ENCODE measurements at places on chromosomes 3 and 15.

DNA sequence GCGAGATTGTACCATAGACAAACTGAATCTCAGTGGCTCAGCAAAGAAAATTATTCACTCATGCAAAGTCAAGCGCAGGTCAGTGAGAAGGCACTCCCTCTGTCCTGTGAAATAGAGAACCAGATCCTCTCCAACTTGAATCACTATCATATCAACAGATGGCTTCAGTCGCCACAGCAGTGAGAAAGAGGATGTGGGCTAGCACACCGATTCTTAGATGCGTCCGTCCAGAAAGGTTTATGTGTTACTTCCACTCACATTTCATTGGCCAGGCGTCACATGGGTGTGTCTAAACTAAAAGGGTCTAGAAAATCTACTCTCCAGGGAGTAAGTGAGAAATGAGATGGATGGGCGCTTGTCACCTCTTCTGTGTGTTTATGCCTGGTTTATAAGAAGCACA is 141.6 kb upstream of the KBTBD8 start:
- no peak for DNase-seq

DNA sequence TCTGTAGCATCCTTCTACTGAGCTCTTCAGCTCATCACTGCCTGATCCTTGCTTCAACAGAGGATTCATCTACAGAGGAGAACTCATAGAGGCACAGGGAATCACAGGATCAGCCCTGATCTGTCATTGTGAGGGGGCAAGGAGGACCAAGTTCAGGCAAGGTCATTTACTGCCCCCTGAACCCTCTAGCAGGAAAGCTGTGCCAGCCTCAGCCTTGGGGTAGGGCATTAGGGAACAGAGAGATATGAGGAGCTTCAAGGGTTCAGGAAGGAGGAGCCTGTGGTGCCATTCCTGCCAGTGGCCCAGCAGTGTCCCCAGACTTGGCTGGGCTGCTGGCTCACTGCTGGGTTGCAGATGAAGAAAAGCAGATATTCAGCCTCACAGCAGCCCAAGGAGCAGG is 8.2 kb downstream of the CHST14 start:
- no peak for DNase-seq

DNA sequence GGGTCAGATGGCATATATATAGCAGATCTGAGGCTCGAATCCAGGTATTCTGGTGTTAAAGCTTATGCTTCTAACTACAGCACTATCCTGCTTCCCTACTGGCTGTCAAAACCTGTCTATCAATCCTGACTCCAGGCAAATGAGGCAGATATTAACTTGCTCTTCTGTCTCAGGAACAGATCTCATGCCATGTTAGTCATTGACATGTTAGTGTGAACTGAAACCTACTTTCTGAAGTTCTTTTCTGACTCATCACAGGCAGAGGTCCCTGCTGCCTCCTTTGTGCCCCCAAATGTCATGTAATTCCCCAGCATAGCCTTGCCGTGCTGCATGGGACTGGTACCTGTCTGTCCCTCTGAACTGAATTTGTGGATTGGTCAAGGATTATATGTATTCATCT is 125.0 kb upstream of the SMAD3 start:
- DNase-seq: no peak

GRCh38 chr3:19961960-19962359 is 15.1 kb downstream of the RAB5A start:
- no peak for DNase-seq

DNA sequence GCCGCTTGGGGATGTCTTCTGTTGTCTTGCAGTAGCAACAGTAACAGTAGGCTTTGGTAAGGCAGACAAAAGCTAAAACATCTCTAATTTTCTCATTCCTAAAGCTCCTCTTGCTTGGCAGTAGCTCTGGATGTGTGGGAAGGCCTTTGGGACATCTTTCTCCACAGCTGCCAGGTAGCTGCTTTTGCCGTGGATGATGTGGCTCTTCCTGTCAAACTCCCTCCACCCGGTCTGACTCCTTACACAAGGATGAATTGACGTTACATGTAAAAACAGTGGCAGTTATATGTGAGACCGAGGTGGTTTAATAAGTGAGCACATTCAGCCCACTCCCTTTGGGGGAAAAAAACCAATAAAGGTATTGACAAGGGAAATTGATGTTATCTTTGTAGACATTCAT is 309.1 kb downstream of the TUSC7 start:
- DNase-seq: no peak

DNA sequence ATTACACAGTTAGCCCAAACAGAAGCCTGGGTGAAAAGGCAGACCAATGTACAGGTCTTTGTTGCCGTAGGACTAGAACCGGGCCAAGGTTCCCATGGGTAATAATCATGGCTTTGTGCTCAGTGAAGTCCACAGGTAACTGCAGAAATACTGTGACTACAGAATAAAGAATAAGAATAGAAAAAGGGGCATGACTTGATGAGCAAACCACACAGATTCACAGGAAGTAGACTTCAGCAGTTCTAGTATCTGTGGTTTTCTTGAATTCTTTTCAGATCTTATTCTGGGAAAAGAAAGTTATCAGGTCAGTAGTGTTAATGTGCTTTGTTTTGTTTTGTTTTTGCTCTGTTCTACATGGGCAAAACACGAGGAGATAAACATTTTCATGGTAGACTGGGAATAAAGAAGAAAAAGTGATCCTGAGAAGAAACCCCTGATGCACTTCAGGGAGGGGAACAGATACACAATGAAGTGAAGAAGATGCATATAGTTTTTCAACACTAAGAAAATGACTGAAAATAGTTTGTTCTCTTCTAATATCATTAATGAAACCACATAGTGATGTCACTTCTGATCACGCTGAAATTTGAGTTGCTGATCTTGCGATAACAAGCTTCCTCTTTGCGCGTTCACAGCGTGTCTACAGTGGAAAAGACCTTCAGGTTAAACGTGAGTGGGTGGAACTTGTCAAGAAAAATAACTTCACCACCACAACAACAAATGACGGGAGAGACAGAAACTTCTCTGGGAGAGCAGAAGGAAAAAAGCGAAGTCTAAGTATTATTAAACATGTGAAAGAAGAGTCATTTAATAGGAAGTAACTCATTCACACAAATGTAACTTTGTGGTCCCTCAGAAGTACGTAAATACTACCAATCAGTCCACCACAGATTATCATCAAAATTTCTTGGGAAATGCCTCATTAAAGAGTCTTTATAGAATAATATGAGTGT is 315.8 kb upstream of the SATB1 start:
- no peak for DNase-seq

DNA sequence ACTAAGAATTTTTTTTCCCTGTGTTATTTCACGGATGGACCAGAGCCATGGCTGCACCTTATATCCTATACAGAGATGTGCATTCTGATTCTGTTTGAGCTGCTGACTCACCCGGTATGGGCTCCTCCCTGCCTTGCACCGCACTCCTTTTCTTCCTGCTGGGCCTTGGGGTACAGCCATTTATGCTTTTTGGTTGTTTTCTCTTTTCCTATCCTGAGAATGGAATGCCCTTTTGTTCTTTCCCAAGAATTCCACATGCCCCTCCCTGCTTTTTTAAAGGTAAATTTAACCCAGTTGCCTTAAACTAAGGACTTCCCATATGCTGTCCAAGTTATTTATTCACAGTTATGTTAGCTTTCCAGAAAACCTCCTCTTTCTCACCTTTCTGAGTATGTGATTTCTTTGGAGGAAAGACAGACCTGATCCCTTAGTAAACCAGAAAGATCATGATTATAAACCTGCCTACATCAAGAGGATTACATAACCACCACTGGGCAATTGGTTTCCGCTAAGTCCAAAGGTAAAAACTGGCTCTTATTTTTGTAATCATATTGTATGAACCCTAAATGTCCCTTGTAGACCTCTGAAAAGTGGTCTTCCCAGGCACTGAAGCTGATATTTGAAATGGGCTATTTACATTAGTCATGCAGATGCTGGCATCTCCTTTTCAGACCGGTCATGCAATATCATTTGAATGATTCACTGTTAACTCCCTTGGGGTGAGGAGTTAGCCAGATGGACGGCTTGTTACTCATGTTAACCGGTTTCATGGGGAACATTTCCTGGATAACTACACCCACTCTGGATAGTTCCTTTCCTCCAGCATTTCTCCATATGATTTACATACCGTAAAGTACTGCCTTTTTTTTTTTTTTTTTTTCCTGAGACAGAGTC is 45.5 kb downstream of the TMOD3 start:
- DNase-seq: peak; percentile 19

DNA sequence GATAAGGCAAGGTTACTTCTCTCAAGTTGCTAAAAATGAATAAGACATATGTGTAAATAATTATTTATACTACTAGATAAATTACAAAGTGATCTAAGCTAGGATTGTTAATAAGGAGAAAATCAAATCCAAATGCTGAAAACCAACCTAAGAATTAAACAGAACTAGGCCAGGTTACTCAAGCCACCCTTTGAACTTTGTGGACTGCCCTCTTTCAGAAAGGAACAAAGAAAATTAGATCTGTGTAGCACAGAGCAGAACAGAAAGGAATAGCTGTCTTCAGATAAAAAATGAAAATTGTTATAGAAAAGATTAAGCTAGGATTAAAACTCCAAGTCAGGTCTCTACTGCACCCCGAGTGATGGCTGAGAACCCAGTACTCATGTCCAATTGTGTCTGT is 158.2 kb upstream of the LRIG1 start:
- no peak for DNase-seq

GRCh38 chr3:187919048-187919447 is 173.8 kb upstream of the BCL6 start:
- DNase-seq: no peak

- no peak for DNase-seq
Observed at GRCh38 chr3:23157331-23157730, 45.8 kb upstream of the UBE2E2 start.

- no peak for DNase-seq
Observed at GRCh38 chr3:64437131-64437530, 211.9 kb upstream of the PRICKLE2 start.

Measured in NCI-H82 (cell line).